GM13977 (cell line): ENCODE measurements at places on chromosomes 13 and 19.

GRCh38 chr19:7901337-7901736 is 2.3 kb upstream of the MAP2K7 start:
- no peak for DNase-seq

GRCh38 chr13:95573221-95573620 is 20.7 kb downstream of the CLDN10 start:
- DNase-seq, result no peak

DNA sequence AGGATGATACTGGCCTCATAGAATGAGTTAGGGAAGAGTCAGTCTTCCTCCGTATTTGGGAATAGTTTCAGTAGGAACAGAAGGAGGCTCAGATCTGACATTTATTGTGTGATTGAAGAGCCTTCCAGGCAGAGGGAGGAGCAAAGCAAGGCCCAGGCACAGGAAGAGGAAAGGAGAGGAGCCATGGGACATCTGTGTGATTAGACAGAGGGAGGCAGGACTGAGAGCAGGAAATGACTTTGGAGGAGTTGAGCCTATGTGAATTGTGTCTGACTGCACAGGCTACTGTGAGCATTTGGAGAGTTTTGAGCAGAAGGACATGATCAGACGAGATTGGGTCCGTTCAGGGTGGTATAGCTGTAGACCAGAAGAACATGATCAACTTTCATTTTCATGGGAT is 8.5 kb downstream of the SIGLEC7 start:
- no peak for DNase-seq

DNA sequence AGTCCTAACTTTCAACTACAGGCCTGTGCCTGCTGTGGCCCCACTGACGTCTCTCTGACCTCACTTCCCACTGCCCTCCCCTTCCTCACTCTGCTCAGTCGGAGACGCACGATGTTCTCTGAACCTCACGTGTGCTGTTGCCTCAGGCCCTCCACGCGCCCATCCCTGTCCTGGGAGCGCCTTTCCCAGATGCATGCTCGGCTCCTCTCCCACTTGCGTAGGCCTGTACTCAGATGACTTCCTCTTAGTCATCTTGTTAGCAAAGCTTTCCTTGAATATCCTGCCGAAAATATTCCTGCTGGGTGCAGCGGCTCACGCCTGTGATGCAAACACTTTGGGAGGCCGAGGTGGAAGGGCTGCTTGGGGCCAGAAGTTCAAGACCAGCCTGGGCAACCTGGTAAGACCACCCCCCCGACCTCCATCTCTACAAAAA is 9.3 kb upstream of the SYT5 start:
- no peak for DNase-seq

GRCh38 chr13:56586976-56587375 is 553.7 kb upstream of the PRR20A start:
- DNase-seq, result no peak

GRCh38 chr19:11555246-11555645 is 3.8 kb downstream of the ELOF1 start:
- no peak for DNase-seq

- peak; percentile 87 for DNase-seq
Measured at GRCh38 chr19:45164577-45165335, 4.0 kb upstream of the NKPD1 start.

DNA sequence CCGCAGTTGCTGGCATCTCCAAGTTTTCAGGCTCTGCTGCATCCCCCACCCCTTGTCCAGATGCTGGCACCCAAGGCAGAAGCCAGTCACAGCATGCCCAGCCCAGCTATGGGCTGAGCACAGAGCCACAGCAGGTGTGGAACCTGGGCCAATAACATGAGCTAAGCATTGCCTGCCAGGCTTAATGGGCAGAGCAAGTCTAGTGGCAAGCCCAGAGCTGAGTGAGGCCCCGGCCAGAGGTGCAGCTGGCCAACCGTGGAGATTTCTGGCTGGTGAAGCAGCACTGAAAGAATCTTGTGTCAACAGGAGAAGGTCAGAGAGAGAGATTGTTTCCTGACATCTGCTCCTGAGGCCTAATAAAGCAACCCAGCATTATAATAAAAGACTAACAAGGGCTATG is 111.0 kb downstream of the B3GLCT start:
- no peak for DNase-seq

GRCh38 chr13:21771075-21771474 is 100.2 kb downstream of the FGF9 start:
- no peak for DNase-seq

- DNase-seq, result no peak
Measured at GRCh38 chr19:2081873-2082810, 14.0 kb downstream of the MOB3A start.

GRCh38 chr19:49057636-49058234 is at the start of gene CGB7:
Gene CGB7 (minus strand): TSS chr19:49057749. CDS start chr19:49055375, 2,374 bp downstream.
- no peak for DNase-seq

DNA sequence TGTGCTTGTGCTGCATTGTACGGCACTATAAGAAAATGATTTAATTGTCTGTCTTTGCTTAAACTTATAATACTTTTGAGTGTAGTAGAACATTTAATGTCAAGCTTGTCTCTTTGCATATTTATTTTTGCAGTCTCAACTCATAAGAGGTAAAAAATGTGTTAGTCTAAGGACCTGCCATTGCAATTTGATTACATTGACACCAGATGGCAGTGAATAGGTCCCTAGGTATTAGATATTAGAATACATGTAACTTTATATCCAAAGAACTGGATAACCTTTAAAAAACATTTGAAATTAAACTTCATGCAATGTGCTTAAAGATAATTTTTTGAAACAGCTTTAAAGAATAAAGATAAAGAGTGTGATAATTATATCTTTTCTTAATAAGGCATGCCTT is 1421.3 kb downstream of the OLFM4 start:
- DNase-seq, result no peak

DNA sequence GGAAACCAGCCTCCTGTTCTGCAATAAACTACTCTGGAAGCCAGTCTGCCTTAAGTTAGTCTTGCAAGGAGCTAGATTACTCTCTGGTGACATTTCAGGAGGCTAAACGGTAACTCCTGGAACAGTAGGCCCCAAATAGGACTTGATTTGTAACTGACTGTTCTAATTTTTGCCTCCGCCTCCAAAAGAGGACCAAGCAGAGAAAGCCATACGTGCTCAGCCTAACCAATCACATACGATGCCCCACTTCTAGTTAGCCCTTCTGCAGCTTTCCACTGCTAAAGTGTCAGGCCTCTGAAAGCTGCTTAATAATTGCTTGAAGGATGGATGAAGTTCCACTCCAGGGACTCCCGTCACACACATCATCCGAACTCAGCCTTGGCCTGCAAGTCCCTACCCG is 744 bp downstream of the ZNF805 start:
- peak; percentile 22 for DNase-seq

- no peak for DNase-seq
Measured at GRCh38 chr13:90420683-90421082, 926.8 kb upstream of the MIR17HG start.

- DNase-seq, result peak; percentile 10
Measured at GRCh38 chr13:35470671-35471661, 5.5 kb downstream of the MAB21L1 start.

GRCh38 chr19:51714848-51715247 is 8.9 kb downstream of the HAS1 start:
- DNase-seq, result no peak

DNA sequence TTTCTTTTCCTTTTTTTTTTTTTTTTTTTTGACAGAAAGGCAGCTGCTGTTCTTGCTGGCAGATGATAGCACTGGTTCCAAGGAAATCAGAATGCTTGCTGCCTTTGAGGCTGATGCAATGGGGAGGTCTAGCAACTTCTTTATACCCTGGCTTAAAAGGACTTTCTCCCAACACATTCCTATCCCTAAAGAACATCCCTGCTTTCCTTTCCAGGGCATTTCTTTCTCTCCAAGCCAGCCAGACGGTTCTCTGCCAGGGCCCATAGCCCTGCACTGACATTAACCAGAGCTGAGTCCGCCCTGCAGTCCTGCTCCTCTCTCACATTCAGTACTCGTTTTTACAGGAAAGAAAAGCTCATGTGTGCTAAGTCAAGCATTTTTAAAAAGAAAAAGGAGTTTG is 133.9 kb upstream of the WASF3 start:
- no peak for DNase-seq

- no peak for DNase-seq
Measured at GRCh38 chr19:13381827-13382632, 124.2 kb downstream of the CACNA1A start.
